Naive thymus-derived CD8-positive, alpha-beta T cell (primary cell): ENCODE measurements at places on chromosomes 1 and 21.

DNA sequence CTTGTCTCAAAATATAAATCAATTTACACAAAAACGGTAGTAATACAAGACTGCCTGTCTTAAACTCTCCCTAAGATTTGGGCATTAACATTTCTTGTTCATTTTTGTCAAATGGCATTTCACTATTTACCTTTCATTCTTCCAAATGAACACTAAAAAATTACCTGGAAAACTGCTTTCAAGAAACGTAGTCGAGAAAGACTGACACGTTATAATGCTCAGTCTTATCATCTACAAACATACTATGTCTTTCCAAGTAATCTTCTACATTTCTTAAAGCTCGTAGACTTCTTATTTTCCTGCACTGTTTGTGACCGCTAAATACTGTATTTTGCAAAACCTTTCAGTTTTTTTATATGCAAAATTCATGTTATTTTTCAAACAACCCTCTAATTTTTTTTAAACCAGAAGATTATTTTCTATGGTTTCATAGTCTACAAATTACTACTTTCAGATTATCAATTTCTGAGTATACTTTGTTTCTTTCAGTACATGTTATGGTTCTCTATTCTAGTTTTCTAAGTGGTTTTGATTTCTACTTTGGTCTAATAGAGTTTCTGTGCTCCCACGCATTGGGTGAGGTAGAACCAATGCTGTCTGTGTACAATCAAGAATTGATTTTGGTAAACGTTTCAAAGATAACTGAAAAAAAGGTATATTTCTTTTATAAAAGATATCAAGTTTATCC lies 336.4 kb downstream of the SMYD3 start:
- H3K27ac ChIP-seq = no peak overlapping the region
- peaks cover 4% of the 10 kb centered on the region for H3K36me3 ChIP-seq
- H3K4me3 ChIP-seq = no peak overlapping the region
- no peaks in the 10 kb centered on the region for H3K4me1 ChIP-seq

- H3K4me3 ChIP-seq = peak overlapping the region; percentile 78
- DNase-seq = no peak
- no peaks in the 10 kb centered on the region for H3K36me3 ChIP-seq
- H3K27me3 ChIP-seq = no peaks in the 10 kb centered on the region
- H3K4me1 ChIP-seq = no peaks in the 10 kb centered on the region
These were observed 89.7 kb upstream of the VAMP3 start for GRCh38 chr1:7681401-7681800.

GRCh38 chr21:44905728-44906090 lies 15.0 kb downstream of the ITGB2 start:
- H3K27me3 ChIP-seq = no peaks in the 10 kb centered on the region
- no peak overlapping the region for H3K4me3 ChIP-seq
- DNase-seq = no peak
- H3K27ac ChIP-seq = no peak overlapping the region
- peaks cover 70% of the 10 kb centered on the region for H3K4me1 ChIP-seq

DNA sequence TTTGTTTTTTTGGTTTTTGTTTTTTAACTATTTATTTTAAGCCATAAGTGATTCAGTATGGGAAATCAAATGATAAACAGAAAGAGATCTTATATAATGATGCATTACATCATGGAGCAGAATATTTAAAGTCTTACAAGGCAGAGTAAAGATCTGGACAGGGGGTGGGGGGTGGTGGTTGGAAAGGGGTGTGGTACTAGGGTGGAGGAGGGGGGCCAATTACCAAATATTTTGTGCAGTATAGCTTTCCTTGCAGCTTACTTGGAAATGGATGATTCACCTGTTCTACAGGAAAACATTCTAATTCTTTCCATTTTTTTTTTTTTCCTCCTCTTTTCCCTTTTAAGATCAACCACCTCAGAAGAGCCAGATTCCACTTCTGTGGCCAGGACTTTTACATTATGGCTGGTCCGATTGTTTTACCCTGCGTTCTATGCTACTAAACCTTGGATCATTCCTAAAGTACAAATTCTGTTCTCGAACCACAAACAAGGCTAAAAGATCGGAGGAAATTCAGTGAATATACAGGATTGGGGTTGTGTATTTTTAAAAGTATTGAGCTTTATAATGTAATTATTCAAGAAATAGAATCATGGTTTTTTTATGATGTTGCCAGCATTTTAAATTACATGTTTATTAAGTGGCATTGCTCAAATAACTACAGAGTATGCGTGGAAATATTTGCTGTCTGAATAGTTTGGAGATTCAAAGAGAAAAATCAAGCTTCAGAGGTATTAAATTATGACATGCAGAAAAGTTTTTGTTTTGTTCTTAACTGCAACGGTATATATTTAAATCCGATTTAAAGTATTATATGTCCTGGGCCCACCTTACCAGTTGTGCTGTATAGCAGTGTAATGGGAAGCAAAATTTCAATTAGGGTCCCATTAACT lies 859.5 kb downstream of the USP25 start:
- H3K27ac ChIP-seq = no peak overlapping the region
- H3K4me3 ChIP-seq = no peak overlapping the region
- H3K4me1 ChIP-seq = no peaks in the 10 kb centered on the region
- no peaks in the 10 kb centered on the region for H3K27me3 ChIP-seq
- DNase-seq = no peak

GRCh38 chr1:119321666-119322419 lies 46.7 kb upstream of the HAO2 start:
- H3K27ac ChIP-seq = no peak overlapping the region
- H3K4me1 ChIP-seq = peaks cover 12% of the 10 kb centered on the region
- no peak overlapping the region for H3K4me3 ChIP-seq
- H3K36me3 ChIP-seq = no peaks in the 10 kb centered on the region
- DNase-seq = no peak
- H3K27me3 ChIP-seq = peaks cover 14% of the 10 kb centered on the region

- H3K4me1 ChIP-seq = peaks cover 48% of the 10 kb centered on the region
- no peaks in the 10 kb centered on the region for H3K27me3 ChIP-seq
- DNase-seq = no peak
- peak within 1 kb of the TSS; percentile 83 for H3K4me3 ChIP-seq
These were observed at the start of gene CD244 for GRCh38 chr1:160862203-160863060. Gene CD244, minus strand, starts transcription at chr1:160862887. Its CDS starts 210 bp downstream, at chr1:160862677.

DNA sequence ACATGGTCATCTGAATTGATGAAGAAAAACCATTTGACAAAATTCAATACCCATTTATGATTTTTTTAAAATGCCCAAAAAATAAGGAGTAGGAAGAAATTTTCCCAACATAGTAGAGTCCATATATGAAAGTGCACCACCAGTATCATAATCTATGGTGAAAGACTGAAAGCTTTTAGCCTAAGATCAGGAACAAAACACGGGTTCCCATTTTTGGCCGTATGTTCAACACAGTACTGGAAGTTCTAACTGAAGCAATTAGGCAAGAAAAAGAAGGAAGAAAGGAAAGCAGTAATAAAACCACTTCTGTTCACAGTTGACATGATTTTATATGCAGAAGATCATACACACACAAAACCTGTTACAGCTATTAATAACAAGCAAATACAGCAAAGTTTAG lies 227.8 kb upstream of the RAB4A start:
- no peaks in the 10 kb centered on the region for H3K4me1 ChIP-seq
- H3K4me3 ChIP-seq = no peak overlapping the region
- DNase-seq = no peak
- H3K27ac ChIP-seq = no peak overlapping the region
- peaks cover 4% of the 10 kb centered on the region for H3K36me3 ChIP-seq
- peaks cover 8% of the 10 kb centered on the region for H3K27me3 ChIP-seq

GRCh38 chr1:9101510-9102146 lies 27.3 kb downstream of the GPR157 start:
- H3K36me3 ChIP-seq = peaks cover 3% of the 10 kb centered on the region
- no peak overlapping the region for H3K27ac ChIP-seq
- no peaks in the 10 kb centered on the region for H3K27me3 ChIP-seq

GRCh38 chr1:205147191-205147835 lies 25.5 kb upstream of the RBBP5 start:
- no peak for DNase-seq
- no peak overlapping the region for H3K27ac ChIP-seq
- H3K36me3 ChIP-seq = peaks cover 7% of the 10 kb centered on the region
- H3K27me3 ChIP-seq = no peaks in the 10 kb centered on the region

GRCh38 chr1:51627672-51628071 lies 10.8 kb downstream of the OSBPL9 start:
- no peaks in the 10 kb centered on the region for H3K36me3 ChIP-seq
- H3K27me3 ChIP-seq = no peaks in the 10 kb centered on the region
- no peak for DNase-seq

GRCh38 chr1:243475966-243476365 lies 220.1 kb downstream of the SDCCAG8 start:
- peaks cover 10% of the 10 kb centered on the region for H3K36me3 ChIP-seq
- no peaks in the 10 kb centered on the region for H3K27me3 ChIP-seq
- peaks cover 19% of the 10 kb centered on the region for H3K4me1 ChIP-seq
- DNase-seq = no peak

GRCh38 chr1:225817611-225818061 lies 7.7 kb downstream of the EPHX1 start:
- no peak overlapping the region for H3K27ac ChIP-seq
- no peak for DNase-seq
- H3K36me3 ChIP-seq = peaks cover 2% of the 10 kb centered on the region
- no peaks in the 10 kb centered on the region for H3K27me3 ChIP-seq
- H3K4me3 ChIP-seq = no peak overlapping the region

GRCh38 chr1:208683141-208683540 lies 439.0 kb upstream of the PLXNA2 start:
- no peaks in the 10 kb centered on the region for H3K4me1 ChIP-seq
- peaks cover 7% of the 10 kb centered on the region for H3K27me3 ChIP-seq
- H3K4me3 ChIP-seq = no peak overlapping the region
- DNase-seq = no peak
- H3K36me3 ChIP-seq = no peaks in the 10 kb centered on the region
- no peak overlapping the region for H3K27ac ChIP-seq

DNA sequence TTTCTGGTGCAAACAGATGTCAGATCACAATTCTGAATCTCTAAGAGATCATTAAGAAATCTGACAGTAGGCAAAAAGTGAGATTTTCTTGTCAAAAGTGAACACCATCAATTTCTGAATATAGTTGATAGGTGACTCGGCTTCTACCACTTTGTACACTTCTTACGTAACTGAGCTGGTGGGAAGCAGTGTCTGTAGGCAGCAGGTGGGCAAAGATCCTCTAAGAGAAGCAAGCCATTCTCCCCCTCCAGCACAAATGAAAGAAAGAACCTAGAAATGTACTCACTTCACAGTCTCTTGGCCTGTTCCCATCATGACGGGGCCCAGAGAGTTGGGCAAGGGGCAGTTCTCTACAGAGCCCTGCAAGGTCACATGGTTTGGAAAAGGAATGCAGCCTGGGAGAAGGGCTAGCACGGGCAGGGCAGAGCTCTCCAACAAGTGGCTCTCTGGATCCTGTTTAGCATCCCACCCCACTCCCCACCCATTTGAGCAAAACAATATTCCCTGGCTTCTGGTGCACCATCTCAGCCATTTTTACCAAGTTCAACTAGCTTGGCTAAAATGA lies 412.6 kb downstream of the LTN1 start:
- H3K4me3 ChIP-seq = no peak overlapping the region
- no peak overlapping the region for H3K27ac ChIP-seq
- peaks cover 26% of the 10 kb centered on the region for H3K36me3 ChIP-seq

DNA sequence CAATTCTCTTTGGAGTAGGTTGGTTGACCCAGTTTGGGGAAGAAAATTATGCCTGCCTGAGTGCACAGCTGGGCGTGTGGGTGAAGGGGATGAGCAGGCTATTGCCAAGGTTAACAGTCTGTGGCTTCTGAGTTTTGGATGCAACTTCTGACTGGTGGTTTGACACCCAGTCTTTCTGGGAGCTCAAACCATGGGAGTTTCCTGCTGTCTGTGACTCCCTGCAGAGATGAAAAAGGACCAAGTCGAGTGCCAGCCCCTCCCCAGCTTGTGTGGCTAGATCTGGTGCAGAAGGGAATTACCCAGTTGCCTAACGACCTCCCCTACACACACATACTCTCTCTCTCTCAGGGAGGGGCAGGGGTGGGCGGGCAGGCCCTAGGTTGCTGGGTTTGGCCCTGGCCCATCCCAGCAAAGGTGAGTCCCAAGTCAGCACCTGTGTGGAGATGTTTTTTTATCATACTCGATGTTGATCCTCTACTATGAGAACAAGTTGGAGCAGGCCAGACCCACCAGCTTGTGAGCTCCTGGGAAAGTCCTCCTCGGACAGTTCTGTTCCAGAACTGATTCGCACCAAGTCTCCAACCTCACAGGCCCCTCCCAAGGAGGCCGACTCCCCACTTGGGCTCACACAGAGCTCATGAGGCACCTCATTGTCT lies 28.2 kb downstream of the PKP1 start:
- DNase-seq = no peak
- no peaks in the 10 kb centered on the region for H3K36me3 ChIP-seq
- no peak overlapping the region for H3K27ac ChIP-seq
- H3K4me1 ChIP-seq = peaks cover 4% of the 10 kb centered on the region

DNA sequence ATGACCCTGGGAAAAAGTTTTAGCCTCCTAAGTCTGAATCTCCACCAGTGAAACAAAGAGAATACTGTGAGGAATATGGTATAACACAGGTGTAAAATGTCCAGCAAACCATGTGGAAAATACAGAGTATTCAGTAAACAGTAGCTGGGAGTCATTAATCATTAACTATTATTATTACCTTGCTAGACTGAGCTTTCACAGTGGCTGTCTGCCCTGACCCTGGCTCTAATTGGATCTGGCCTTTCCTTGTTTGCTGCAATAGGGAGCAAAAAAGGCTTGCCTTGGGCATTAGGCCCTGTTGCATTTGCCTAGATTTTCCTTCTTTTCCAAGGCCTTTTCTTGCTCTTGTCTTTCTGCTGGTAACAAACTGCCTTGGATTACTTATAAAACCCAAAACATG lies 179.1 kb upstream of the BEND5 start:
- H3K36me3 ChIP-seq = no peaks in the 10 kb centered on the region
- DNase-seq = no peak
- H3K4me3 ChIP-seq = no peak overlapping the region
- H3K4me1 ChIP-seq = no peaks in the 10 kb centered on the region
- H3K27ac ChIP-seq = no peak overlapping the region
- H3K27me3 ChIP-seq = peaks cover 22% of the 10 kb centered on the region

GRCh38 chr1:246246430-246246829 lies 260.6 kb downstream of the SMYD3 start:
- DNase-seq = no peak
- H3K27me3 ChIP-seq = no peaks in the 10 kb centered on the region
- H3K27ac ChIP-seq = no peak overlapping the region
- H3K4me1 ChIP-seq = no peaks in the 10 kb centered on the region
- H3K4me3 ChIP-seq = no peak overlapping the region
- H3K36me3 ChIP-seq = peaks cover 6% of the 10 kb centered on the region

DNA sequence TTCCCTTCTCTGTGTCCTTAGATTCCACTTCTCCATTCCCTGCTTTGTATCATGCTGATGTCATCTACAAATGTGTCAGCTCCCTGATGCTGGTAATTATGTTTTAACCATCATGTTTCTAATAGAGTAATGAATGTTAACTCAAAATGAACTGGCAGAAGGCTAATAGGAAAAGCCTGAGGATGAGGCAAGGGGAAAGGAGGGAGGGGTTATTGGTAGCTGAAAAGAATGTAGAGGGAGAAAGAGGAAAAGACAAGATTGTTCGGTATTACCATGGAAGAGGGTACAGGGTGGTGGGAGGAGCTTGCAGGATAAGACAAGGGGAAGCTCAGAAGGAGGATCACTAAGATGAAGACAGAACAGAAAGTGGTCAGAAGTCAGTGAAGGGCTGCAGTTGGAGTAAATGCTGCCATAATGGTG lies 150.9 kb downstream of the ZC3H11B start:
- H3K36me3 ChIP-seq = no peaks in the 10 kb centered on the region
- H3K4me3 ChIP-seq = no peak overlapping the region
- no peak for DNase-seq
- peaks cover 2% of the 10 kb centered on the region for H3K4me1 ChIP-seq
